RPMI8226 (cell line): ENCODE measurements at places on chromosomes 5 and 9.

- peak; percentile 31 for DNase-seq
Observed at GRCh38 chr9:98795970-98796363, 388 bp downstream of the ANKS6 start.

DNA sequence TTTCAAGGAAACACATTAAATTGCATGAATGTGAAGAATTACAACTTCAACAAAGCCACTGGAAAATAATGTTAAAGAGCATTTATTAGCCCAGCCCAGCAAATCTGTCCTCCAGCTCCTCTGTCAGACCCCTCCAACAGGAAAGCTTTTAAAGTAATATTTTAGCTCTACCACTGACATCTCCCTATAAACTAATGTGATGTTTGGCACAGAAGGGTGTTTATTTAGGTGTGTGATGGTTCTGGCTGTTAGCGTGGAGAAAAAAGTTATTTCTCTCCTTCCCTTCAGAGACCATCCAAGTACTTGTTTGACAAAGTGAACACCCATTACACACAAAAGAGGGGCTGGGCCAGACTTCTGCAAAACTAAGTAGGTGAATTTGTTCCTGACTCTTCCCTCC, 111.9 kb upstream of the TARS1 start:
- no peak for DNase-seq

- DNase-seq = no peak
Observed at GRCh38 chr5:65811885-65812284, 89.9 kb downstream of the NLN start.

- DNase-seq = no peak
Observed at GRCh38 chr5:149419859-149420544, 40.9 kb upstream of the IL17B start.

GRCh38 chr5:132896685-132897084, 23.2 kb downstream of the LEAP2 start:
- DNase-seq = peak; percentile 53

DNA sequence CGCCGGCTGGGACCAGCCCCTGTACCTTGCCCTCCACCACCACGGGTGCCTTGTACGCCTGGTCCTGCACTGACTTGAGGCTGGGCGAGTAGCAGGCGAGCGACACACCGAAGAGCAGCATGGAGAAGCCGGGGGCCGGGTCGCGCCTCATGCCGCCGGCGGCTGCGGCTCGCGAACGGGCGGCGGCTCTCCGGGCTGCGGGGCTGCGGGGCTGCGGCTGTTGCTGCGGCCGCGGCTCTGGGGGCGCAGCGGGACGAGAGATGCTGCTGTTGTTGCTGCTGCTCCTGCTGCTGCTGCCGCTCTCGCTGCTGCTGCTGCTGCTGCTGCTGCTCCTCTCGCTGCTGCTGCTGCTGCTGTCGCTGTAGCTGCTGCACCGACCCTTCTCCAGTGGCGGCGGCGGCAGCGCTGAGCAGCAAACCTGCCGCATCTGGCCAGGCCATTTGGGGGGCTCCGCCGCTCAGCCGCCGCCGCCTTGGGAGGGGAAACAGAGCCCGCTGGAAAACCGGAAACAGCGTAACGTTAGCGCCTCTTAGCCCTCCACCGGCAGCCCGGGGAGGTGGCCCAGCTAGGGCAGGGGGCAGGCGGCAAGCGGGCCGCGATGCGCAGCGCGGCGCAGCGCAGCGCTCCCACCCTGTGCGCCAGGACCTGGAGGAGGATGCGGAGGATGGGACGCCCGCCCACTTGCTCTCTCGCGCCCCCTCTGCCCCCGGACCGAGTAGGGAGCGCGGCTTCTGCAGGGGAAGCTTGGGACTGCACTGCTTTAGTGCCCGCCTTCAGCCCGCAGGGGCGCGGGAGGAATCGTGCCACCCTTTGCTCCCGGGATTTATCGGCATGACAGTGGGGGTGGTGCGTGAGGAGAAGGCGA, at the start of gene NRG2:
Gene NRG2, minus strand, starts transcription at position 657 of the 865 bp plus-strand sequence.
- peak; percentile 54 for DNase-seq

- peak; percentile 22 for DNase-seq
Observed at GRCh38 chr5:59893429-59894227, at the start of gene PDE4D. Gene PDE4D (minus strand): TSS chr5:59893726.

DNA sequence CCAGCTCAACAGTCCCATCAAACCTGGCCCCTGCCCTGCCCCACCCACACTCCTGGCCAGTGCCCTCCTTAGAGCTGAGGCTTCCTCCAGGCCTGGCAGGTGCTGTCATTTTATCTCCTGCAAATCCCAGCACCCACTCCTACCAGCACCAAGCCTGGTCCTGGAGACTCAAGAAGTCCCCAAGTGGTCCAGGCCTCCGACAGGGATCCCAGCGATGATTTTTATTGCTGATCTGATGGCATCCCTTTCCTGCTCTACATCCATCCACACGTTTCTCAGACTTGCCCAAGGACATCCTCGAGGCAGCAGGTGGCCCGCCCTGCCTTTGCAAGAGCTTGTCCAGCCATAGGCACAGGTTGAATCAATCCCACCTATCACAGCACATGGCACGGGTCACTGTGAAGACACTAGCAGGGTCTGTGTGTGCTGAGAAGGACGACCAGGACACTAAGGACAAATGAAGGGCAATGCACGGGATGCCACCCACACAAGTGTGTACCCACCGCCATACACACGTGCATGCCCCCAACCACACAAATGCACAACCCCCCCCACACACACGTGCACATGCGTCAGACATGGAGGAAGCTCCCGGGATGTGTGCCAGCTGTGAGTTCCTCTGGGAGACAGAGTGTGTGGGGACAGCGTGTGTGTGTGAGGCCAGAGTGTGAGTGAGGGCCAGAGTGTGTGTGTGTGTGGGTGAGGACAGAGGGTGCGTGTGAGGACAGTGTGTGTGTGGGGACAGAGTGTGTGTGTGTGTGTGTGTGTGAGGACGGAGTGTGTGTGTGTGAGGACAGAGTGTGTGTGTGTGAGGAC, 62.4 kb upstream of the UBAC1 start:
- DNase-seq = no peak

- no peak for DNase-seq
Observed at GRCh38 chr9:123232332-123232731, 36.1 kb downstream of the STRBP start.

- DNase-seq = peak; percentile 48
Observed at GRCh38 chr9:134644725-134645606, 3.4 kb downstream of the COL5A1 start.

- DNase-seq = no peak
Observed at GRCh38 chr9:13734601-13735000, 455.1 kb upstream of the MPDZ start.

DNA sequence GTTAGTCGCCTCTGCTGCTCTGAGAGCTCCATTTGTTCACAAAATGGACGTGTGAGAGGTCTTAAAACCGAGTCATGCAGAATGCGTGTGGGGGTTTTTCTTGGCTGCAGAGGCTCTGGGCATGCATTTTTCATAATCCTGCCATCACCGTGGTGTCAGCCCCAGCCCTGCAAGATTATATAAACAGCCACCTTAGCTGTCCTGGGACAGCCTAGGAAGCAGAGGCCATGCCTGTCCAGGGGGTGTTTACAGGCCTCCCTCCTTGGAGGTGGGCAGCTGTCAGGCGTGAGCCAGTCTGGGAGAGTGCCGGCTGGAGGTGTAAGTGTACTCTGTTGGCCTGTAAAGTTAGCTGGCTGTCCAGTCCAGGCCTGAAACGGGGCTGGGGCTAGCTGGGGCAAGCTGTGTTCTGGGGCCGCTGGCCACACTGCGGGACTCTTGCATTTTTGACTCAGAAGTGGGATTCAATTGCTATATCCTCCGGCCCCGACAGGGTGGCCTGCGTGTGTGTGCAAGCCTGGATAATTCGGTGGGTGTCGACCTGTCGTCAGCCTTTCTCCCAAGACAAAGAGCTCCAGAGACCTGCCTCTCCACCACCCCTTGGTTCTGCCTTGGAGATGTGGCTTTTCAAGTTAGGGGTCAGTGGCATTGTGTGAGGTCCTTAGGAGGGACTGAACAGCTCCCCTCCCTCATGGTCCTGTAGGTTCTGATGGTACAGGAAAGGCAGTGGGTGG, 2.4 kb downstream of the WNK2 start:
- DNase-seq = no peak

- peak; percentile 56 for DNase-seq
Observed at GRCh38 chr9:35611230-35611797, 6.3 kb downstream of the TESK1 start.

GRCh38 chr5:1833264-1834021, 32.2 kb downstream of the NDUFS6 start:
- no peak for DNase-seq

DNA sequence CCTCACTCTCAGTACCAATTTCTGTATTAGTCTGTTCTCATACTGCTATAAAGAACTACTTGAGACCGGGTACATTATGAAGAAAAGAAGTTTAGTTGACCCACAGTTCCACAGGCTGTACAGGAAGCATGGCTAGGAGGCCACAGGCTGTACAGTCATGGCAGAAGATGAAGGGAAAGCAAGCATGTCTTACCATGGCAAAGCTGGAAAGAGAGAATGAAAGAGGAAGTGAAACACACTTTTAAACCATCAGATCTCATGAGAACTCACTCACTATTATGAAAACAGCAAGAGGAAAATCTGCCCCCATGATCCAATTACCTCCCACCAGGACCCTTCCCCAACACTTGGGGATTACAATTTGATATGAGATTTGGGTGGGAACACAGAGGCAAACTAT, 698.8 kb downstream of the CDH9 start:
- DNase-seq = peak; percentile 16

GRCh38 chr5:113124265-113124664, 147.7 kb downstream of the DCP2 start:
- DNase-seq = no peak

GRCh38 chr5:87359106-87359505, 53.6 kb downstream of the CCNH start:
- no peak for DNase-seq

- no peak for DNase-seq
Observed at GRCh38 chr5:159947708-159948358, 31.6 kb downstream of the ADRA1B start.

GRCh38 chr5:5144441-5144840, 4.3 kb downstream of the ADAMTS16 start:
- DNase-seq = no peak

GRCh38 chr9:96108691-96109380, 193.1 kb downstream of the HSD17B3 start:
- DNase-seq = no peak

DNA sequence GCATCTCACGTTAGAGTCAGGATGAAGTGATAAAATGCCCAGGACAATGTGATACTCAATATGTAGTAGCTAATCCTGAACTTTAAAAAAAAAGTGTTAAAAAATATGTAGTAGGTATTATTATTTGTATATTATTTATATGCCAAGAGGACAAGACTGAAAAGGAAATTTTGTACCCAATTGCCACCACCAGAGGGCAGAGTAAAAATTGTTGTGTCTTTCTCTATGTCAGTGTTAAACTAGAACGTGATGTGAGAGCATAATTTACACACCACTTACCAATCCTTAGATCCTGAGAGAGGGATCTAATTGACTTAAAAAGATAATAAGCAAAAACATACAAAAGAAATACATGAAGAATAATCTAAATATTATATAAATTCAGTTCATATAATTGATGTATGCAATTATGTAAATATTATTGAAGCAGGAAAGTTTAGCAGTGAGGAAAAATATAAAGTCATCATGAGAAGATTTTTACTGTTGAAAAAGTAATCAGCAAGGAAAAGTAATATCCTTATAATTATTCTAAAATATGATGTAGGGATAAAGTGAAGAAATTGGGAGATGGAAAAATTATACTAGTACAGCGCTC, 288.9 kb downstream of the RAB3C start:
- DNase-seq = peak; percentile 42

DNA sequence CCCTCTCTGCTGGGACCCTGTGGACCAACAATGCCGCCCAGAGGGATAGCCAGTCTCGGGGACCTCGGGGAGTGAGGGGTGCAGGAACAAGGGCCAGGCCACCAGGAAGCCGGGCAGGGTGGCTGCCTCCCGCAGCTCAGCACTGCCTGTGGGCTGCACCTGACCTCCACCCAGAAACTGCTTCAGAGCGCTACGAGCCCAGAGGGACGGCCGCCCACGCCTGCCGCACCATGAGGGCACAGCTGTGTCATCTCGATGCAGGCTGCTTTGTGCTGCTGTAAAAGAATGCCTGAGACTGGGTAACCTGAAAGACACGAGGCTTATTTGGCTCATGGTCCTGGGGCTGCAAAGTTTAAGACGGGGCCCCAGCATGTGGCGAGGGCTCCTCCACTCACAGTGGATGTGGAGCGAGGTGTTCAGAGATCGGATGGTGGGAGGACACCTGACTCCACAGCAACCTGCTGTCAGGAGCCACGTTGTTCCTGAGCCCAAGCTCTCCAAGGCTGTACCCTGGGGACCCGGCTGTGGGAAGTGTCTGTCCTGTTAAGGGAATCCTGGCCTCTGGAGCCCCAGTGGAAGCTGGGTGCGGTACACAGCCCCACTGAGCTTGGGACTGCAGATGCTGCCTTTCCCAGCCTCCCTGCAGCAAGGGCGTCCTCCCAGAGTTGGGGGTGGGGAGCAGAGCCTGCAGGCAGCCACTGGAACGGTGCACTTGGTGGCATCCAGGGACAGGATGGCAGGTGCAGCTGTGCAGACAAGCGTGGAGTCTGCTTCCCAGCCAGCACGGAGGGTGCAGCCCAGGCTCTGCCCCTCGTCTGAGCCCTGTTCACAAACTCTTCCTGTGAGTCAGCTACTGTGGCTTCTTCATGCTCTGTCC, 11.8 kb upstream of the ZDHHC11 start:
- no peak for DNase-seq

- DNase-seq = no peak
Observed at GRCh38 chr5:179408611-179409010, 63.4 kb upstream of the ADAMTS2 start.

DNA sequence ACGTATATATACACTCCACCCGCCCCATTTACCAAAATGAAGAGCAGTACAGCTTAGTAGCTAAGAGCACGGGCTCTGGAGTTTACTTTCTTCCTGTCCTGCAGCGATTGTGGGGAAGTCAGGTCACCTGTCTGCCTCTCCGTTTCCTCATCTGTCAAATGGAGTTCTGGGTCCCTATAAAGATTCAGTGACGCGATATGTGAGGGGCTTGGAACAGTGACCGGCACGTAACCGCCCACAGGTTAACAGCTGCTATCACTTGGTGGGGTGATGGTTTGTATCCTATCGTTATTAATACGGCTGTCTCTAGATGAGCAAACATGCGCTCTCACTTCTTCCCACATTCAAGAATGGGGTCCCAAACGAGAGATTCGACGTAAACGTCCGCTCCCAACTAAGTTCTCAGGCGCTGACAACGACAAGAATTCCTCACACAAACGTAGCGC, 426 bp downstream of the FAM114A2 start:
- peak; percentile 61 for DNase-seq

- peak; percentile 48 for DNase-seq
Observed at GRCh38 chr9:134502809-134503211, 138.8 kb upstream of the COL5A1 start.

DNA sequence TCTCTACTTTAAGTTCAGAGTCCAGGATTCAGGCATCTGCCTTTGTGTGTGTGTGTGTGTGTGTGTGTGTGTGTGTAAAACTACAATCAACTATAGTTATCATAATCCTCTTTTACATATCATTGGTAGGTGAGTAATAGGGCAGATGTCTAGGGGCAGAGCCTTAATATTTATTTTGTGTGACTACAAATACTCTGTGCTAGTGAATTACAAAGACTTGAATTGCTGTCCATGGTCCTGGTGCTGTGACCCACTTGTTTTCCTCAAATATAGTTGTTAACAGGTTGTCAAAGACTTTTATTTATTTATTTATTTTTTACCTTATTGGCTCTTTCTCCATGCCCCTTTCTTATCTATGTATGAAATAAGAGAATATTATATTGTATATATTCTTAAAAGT, 196.8 kb downstream of the ANXA1 start:
- DNase-seq = no peak
